ENCODE measurements at places on chromosomes 7 and 10.

DNA sequence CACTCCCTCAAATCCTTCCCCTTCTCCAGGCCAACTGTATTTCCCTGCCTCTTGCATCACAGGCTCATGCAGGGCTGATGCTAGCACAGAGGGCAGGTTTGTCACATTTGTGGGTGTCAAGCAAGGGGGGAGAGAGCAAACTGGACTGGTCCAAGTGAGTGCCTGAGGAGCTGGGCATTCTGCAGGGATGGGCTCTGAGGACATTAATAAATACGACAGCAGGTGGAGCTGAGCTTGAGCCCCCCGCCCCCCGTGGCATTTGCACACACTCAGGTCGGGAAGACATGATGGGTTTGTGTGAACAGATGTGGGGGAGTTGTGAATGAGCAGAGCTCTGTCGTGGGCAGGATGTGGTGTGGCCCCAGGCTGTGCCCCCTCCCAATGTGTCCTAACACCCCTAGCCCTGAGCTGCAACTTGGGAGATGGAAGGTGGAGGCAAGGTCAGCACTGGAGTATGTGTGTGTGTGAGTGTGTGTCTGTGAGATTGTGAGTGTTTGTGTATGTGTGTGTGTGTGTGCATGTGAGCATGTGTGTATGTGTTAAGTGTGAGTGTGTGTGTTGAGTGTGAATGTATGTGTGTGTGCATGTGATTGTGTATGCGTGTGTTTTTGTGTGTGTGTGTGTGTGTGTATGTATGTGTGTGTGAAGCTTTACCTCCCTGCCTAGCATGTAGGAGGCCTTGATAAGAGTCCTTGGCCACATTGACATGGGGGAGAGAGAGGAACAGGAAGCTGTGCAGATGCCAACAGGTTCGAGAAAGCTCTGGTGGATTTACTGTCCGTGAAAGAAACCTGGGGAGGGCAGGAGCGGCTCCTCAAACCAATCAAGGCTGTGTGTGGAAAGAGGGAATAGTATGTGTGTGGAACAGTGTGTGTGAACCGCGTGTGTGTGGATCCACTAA lies 9.1 kb downstream of the RASSF4 start:
- no peak for DNase-seq

DNA sequence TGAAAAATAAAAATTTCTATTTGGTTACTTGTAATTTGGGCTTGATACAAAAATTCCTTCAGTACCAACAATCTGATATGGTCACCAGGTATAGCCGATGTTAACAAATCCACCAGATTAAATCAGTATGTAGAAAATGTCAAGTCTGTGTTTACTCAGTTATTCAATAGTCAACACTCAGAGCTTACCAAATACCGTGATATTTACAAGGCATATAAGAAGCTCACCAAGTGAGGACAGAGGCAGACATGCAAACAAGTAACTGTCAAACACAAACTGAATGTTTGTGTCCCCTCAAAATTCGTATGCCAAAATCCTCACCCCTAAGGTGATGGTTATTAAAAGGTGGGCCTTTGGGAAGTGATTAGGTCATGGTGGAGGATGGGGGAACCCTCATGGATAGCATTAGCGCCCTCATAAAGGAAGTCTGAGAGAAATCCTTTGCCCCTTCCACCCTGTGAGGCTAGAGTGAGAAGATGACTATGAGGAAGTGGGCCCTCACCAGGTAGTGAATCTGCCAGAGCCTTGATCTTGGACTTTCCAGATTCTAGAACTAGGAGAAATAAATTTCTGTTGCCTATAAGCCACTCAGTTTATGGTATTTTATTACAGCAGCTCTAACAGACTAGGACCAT lies 63.1 kb downstream of the TES start:
- DNase-seq: no peak

GRCh38 chr10:122054048-122055025 lies 65.4 kb downstream of the TACC2 start:
- DNase-seq: no peak

DNA sequence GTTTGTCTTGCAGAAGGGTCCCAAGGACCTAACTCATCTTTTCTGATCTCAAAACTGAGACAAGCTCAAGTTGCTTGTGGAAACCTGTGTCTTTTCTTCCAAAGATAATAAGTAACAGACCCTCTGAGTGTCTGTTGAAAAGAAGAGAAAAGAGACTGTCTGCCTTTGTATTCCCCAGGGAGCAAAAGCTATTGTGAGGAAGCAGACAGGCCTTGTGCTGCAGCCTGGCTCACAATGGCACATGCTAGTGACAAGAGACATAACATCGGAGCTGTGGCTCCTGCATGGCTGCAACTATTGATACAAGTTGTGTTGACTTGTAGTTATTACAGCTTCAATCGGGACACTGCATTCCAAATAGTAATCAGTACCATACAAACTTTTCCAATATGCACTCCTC lies 202.9 kb downstream of the DKK1 start:
- no peak for DNase-seq

GRCh38 chr10:71203716-71204115 lies 8.7 kb upstream of the UNC5B start:
- no peak for DNase-seq
